ENCODE measurements at places on chromosomes 1 and 21. TPM values are rescaled to one million over a fixed set of nuclear protein-coding genes. Genes with fewer than 3 reads are reported as not detected.

Gene CCDC27
- not detected for total RNA-seq

Gene ASCL5
- not detected for total RNA-seq

Gene WNT4
- total RNA-seq = 0.82 TPM

Gene TRMT13
- total RNA-seq = 25.4 TPM

Gene CDK18
- total RNA-seq = 28.8 TPM

Gene ADAM30
- not detected for total RNA-seq

Gene AGT
- total RNA-seq = 1.1 TPM

Gene IL12RB2
- 3.3 TPM for total RNA-seq

Gene GPR61
- not detected for total RNA-seq
